ENCODE measurements at places on chromosomes 5 and 9.

DNA sequence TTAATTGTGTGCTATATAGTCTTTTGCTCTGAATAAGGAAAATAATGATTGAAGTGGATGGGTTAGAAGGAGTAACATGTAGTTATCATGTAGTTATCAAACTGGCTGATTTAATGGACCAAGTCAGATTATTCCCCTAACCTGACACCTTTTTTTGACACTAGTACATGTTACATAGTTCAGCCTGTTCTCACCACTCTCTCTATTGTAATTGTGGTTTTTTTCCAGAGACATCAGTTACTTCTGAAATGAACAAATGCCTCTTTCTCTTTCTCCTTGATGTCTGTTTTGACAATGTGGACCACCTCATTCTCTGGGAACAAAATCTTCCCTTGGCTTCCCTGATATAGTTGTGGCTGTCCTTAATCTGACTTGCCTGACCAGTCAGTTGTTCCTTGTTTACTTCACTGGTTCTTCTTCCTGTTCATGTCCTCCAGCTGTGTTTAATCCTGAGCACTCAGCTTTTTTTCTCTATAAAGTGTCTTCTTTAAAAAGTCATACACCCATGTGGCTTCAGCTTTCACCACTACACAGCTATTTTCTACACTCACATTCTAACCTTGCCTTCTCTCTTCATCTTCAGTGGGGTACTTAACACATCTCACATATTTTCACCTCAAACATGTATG lies 243.4 kb downstream of the ARRDC3 start:
- DNase-seq: no peak

GRCh38 chr5:1050423-1051365 lies 42.1 kb downstream of the NKD2 start:
- no peak for DNase-seq

DNA sequence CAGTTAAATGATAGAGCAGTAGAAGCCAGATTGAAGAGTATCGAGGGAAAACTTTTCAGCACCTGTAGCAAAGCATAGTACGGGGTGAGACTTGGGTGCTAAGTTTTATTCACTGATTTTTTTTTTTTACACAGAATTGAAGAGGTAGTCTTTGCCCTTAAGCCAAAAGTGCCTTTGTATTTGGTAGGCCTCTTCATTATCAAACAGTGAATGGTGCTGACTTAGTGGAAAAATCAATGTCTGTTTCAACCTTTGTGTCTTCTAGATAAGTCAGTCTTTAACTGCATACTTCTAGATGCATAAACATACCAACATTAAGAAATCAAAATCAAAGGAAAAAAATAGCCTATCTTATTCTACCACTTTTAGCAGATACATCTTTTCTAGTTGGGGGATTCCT lies 13.7 kb downstream of the RNF14 start:
- no peak for DNase-seq

GRCh38 chr9:84781458-84781857 lies 111.9 kb downstream of the NTRK2 start:
- no peak for DNase-seq

- DNase-seq: no peak
Observed at GRCh38 chr5:103973669-103974068, 411.1 kb upstream of the NUDT12 start.

DNA sequence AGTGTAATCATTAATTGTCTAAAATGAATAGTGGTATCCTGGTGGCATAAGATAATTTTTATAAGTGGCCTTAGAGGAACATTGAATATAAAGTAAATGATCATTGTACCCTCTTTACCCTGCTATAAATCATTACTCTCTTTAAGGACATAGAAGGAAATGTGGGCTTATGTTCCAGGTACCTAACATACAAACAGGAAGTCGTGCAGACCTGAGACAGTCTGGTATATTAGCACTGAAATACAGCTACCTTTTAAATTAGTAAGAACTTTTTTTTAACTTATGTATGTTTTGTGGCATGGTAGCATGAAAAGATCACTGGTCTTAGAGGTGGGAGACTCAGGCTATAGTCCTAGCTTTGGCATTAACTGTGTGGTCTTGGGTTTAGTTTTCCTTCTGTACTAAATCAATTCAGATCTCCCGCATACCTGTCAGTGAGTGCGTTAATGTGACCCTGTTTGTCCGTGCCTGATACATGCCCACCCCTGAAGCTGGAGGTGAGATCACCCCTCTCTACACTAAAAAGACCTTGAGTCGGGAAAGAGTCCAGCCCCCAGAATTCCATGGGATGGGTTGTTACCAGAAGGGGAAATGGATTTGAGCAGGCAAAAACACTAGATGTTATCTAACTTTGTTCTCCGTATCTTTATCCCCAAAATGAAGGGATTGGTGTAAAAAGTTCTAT lies 59.4 kb upstream of the ERBIN start:
- DNase-seq: peak; percentile 44

GRCh38 chr5:155591273-155591672 lies 577.7 kb downstream of the KIF4B start:
- no peak for DNase-seq

- DNase-seq: no peak
Observed at GRCh38 chr9:99054581-99054980, 50.3 kb upstream of the TGFBR1 start.

GRCh38 chr5:179821298-179822058 lies 773 bp downstream of the SQSTM1 start:
- peak; percentile 89 for DNase-seq

- no peak for DNase-seq
Observed at GRCh38 chr9:133050781-133051180, 11.0 kb upstream of the CEL start.

DNA sequence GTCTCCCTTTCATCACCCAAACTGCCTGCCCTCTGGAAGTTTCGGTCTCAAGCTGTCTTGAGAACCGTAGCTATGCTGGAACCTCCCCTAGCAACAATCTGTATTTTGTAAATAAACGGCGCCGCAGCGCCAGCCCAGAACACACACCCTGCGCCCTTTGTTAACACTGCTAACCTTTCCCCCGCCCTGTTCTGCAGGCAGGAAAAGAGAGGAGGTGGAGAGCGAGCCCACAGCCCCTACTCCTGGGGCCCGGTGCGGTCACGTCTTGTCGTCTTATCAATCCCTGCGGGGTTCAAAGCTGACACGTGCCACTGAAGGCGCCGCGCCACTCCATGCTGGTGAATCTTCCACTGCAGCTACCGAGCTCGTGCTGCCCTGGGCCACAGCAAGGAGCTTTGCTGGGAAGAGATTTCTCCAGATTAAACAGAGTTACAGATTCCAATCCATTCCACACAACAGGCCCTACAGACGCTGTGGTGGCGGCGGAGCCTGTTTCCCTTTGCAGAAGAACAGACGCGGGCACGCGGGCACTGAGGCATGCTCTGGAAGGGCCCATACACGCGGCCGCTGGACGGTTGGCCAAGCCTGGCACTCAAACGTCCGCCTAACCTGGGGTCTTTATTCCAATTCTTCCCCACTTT lies 25.3 kb downstream of the ZDHHC11B start:
- DNase-seq: peak; percentile 43

DNA sequence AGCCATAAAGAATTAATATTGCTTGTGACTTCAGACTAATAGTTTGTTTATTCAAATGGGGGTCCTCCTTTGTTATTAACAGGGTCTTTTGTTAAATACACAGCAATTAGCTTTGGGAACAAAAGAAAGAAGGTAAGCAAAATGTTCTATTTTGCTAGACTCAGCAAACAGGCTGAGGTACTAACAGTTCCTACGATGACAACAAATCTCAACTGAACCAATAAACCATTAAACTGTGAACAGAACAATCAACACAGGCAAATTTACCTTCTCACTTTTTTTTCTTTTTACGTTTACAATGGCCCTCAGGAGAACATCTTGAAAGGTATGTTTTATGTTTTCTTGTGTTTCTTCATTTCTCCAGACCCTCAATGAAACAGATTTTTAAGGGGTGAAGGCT lies 207.2 kb downstream of the NFIB start:
- DNase-seq: no peak

DNA sequence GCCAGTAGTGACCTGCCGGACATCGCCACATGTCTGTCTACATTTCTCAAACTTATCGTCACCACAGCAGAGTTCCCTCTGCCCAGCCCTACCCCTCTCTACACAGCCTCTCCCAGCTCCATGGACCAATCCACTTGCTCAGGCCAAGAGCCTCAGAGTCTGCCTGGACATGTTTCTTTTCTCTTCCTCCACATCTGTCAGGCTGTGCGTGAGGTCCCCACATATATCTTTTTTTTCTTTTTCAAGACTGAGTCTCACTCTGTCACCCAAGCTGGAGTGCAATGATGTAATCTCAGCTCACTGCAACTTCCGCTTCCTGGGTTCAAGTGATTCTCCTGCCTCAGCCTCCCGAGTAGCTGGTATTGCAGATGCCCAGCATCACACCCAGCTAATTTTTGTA lies 62.7 kb upstream of the GGTA1 start:
- no peak for DNase-seq

DNA sequence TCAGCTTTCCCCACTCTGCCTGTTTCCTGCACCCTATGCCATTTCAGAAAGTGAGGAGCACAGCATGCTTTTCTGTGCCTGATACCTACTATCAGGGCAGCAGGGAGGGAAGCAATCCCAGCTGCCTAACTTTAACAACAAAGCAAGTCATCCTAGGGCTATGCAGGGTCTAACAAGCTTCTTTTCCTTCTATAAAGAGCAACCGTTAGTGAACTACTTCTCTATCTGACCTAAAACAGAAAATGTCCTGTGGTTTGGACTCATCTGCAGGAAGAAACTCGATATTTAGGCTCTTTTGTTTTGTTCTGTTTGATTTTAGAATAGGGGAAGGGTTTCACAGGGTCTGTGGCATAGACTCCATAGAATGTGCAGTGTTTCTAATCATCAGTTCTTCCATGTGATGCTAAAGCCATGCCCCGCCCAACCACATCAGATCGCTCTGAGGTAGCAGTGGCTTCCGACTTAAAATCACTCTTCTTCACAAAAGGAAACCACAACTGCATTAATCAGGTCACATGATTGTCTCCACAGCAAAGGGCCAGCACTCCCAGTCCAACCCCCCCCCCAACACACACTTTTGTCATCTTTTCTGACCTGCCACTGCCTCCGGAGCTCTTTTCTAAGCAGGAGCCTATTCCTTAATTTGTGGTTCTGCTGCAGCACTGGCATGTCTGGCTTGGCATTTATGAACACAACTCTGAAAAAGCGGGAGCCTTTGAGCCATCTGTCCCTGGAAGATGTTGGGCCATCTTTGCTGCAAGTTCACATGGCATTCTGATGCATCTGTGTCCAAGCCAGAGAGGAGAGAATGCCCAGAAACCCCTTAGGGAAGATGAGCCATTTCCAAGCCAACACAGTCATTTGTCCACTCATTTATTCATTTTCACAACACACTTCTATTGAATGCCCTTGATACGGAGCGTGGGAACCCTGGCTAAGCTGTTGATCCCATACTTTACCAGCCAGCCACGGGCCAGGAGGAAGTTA lies 71.6 kb downstream of the CFAP90 start:
- DNase-seq: no peak

DNA sequence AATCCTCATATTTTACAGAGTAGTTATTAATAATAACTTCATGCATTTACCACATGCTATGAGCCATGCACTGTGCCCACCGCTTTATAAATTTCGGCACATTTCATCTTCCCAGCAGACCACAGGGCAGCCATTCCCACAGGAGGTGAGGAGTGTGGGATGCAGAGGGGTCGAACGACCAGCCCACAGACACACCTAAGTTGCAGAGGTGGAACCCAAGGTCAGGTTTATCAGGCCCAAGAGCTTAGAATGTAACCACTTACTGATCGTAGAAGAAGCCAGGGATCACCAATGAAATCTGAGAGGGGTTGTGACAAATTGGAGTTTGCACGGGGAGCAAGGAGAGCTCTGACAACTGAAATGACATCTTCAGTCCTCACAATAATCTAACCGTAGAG lies 303.0 kb upstream of the MSX2 start:
- no peak for DNase-seq

GRCh38 chr9:111076042-111076441 lies 37.8 kb upstream of the LPAR1 start:
- no peak for DNase-seq

DNA sequence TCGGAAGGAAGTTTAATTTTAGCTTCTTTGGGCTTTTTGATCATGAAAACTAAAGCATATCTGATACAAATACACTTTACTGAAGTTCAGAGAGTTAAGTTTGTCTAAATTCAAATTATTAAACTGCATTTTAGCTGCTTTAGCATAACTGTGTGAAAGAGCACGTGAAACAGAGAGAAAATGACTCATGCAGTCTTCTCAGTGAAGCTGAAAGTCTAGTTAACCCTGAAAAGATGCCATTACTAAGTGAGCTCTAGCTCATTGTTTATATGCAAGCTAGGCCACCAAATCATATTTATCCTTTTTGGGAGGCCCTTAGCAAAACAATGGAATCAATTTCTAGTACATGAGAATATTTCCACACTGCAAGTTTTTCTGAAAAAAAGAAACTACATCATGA lies 27.6 kb downstream of the TPD52L3 start:
- no peak for DNase-seq

- no peak for DNase-seq
Observed at GRCh38 chr5:98173334-98173733, 600.1 kb upstream of the RGMB start.

- no peak for DNase-seq
Observed at GRCh38 chr9:21516796-21517195, 34.7 kb upstream of the IFNE start.

GRCh38 chr9:123998278-123998925 lies 13.2 kb upstream of the LHX2 start:
- no peak for DNase-seq

DNA sequence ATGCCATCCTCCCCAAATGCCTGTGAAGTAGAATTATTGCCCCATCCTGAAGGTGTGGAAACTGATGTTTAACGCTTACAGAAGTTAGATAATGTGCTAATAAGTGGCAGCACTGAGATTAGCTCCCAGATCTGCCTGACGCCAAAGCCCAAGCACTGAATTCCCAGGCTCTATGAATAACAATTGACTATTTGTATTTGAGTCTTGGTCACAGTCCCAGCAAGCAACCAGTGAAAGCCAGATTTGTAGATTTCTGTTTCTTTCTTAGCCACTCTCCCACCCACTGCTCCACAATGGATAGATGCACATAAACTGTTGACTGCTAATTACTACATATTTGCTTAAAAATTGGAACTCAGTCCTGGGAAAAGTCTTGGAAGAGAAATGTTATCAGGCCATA lies 34.4 kb downstream of the FAM240B start:
- DNase-seq: no peak

DNA sequence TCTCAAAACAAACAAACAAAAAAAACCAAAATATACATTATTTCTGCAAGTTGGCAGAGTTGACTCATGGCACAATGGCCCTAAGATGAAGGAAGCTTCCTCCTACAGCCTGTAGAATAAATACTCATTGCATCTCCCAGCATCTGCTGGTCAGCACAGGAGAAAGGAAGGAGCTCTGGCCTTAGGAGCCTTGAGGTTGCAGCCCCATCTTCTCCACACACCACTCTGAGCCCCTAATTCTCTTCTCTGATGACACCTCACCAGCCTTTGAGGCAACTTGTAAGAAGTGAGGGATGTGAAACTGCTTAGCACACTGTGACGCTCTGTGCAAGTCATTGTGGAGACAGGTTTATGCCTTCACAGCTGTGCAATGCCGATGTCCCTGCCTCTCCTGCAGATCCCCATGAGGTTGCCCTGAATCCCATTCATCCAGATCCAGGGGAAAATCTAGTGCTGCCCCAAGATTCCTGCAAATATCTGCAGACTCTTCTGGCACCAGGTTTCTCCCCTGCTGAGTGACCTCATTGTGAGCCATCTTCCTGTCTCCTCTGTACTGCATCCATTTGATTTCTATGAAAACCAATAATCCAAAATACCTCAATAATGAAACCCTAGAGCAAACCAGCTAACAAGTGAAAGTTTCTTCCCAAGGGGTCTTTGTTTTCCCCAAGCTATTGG lies 65.3 kb upstream of the TGFBR1 start:
- DNase-seq: no peak

- no peak for DNase-seq
Observed at GRCh38 chr5:170067152-170067551, 38.5 kb upstream of the FOXI1 start.

All from CD4-positive, alpha-beta T cell treated with Interleukin-6 at 100 ng/mL for 8 hours (primary cell).